D721Med (cell line): ENCODE measurements at places on chromosomes 6 and 20.

DNA sequence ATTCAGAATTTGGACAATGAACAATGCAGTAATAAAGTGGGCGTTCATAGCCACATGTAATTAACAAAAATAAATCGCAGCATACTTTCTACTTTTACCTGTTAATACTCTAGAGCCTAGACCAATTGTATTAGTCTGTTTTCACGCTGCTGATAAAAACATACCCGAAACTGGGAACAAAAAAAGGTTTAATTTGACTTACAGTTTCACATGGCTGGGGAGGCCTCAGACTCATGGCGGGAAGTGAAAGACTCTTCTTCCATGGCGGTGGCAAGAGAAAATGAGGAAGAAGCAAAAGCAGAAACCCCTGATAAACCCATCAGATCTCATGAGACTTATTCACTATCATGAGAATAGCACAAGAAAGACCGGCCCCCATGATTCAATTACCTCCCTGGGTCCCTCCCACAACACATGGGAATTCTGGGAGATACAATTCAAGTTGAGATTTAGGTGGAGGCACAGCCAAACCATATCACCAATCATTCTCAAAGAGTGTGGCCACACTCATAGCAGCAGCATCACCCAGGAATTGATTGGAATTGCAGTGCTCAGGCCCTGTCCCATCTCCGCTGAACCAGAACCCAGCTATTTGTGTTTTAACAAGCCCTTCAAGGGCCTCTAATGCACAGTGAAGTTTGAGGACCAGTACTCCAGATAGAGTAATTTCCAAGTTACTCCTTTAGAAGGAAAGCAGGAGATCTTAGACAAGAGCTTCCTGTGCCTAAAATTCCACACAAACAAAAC lies 650.0 kb downstream of the KIF16B start:
- no peak for DNase-seq

- no peak for DNase-seq
Measured at GRCh38 chr6:159233365-159234101, 64.3 kb downstream of the FNDC1 start.

- DNase-seq, result no peak
Measured at GRCh38 chr6:154228521-154228905, 128.1 kb downstream of the IPCEF1 start.

- DNase-seq, result peak; percentile 46
Measured at GRCh38 chr6:89122625-89123024, 4.8 kb upstream of the SRSF12 start.

DNA sequence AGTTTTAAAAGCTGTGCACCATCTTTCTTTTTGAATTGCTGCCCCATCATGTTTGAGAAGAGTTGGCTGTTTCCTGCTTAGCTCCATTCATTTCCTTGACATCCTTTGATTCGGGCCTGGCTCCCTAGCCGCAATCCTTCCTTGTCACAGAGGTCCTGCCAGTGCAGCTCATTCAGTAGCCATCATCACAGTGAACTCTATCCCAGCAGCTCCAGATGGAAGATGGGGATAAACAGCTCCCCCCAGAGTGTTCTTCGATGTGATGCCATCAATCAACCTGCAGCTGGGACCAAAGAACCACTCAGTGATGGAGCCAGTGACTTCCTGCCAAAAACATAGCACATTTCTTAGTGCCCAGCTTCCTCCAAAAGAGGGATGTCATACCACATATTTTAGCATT lies 158.8 kb downstream of the FRK start:
- DNase-seq, result no peak

DNA sequence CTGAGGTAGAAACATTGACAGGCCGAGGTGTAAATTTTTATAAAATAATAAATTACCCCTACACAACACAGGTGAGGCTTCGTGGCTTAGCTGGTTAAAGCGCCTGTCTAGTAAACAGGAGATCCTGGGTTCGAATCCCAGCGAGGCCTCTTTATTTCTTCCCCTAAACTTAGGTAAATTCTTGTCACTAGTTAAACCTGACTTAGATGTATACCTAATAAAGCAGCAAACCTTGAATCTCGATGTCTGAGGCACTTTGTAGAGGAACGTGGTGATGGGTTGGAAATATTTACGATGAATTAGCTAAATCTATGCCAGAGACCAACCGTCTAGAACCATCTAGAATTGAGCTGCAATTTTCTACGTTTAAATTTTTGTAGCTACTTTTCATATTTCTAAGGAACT lies 185.6 kb downstream of the OR2B2 start:
- DNase-seq, result no peak

GRCh38 chr6:26594730-26595632 lies 1.8 kb upstream of the ABT1 start:
- DNase-seq, result no peak

GRCh38 chr6:33429750-33430052 lies 9.8 kb downstream of the SYNGAP1 start:
- no peak for DNase-seq

GRCh38 chr20:20231528-20232298 lies 136.2 kb upstream of the INSM1 start:
- no peak for DNase-seq

GRCh38 chr6:6376845-6377244 lies 56.4 kb upstream of the F13A1 start:
- no peak for DNase-seq

DNA sequence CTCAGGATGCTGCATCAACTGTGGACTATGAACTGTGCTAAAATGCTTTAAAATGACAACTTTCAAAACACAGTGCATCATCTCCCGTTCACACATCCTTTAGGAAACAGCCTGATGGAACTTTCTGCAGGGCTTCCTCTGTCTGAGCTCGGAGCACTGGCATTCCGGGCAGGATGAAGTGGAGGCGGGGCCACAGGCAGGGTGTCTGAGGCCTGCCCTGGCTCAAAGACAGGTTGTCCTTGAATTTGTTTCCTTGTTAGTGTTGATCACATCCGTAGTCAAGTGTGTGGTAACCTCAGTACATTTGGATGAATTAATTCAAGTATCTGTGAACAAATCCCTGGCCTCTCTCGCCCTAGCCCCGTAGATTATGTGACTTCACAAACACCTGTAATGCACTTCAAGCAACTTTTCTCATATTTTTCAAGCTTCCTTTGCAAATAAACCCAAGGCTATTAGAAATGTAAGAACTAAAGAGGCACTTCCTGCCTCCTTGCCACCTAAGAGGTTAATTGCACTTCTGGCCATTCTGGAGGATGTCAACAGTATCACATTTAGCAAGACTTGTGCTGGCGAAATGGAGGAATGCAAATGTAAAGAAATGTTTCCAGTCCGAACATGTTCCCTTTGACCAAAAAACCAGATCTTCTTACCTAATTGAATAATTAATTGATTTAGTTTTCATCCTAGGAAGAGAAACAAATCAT lies 3.1 kb downstream of the CD93 start:
- no peak for DNase-seq

GRCh38 chr20:20668639-20669038 lies 43.8 kb downstream of the RALGAPA2 start:
- no peak for DNase-seq

DNA sequence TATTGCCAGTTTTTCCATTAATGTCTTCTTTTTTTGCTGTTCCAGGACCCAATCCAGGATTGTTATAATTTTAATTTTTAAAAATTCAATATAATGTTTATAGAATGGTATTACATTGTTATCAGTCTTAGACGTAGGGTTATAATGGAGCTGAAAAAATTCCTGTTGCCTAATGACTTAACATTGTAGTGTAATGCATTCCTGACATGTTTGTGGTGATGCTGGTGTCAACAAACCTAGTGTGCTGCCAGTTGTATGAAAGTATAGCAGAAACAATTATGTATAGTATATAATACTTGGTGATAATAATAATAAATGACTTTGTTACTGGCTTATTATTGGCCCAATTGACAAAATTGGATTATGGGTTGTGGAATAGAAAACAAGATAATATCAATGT lies 30.4 kb downstream of the KIZ start:
- no peak for DNase-seq

DNA sequence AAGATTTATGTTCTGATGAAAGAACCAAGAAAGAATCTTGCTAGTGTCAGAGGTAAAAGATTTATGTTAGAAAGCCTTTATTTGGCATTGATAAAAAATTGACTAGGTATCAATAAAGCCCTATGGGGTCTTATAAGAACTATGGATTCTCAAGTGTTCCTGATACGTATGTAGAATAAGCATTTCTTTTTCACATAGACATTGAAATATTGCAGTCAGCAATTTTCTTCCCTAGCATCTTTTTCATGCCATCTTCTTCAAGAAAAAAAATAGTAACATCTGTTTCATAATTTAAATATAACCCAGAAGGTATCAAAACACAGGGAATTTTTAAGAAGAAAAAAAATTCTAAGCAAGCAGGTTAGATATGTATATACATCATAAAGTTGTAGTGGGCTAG lies 230.6 kb downstream of the CENPW start:
- no peak for DNase-seq

DNA sequence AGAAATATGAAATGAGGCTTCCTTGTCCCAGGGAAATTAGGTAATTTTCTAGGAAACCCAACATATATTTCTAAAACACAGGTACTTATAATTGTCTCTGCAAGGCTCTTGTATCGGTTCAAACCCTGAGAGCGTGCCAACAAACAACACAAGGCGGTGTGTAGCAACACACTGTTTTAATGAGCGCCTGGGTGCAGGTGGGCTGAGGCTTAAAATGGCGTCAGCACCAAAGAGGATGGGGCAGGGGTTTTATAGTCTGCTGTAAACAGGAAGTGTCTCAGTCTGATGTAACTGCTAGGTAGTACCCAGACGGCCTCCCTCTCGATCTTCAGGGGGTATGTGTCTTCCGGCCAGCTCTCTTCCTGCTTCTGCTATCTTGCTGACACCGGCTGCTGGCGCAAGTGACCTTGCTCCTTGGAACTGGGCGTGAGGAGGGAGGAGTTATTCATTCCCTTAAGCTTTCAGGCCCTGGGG lies 69.7 kb downstream of the EPB41L2 start:
- DNase-seq, result no peak

DNA sequence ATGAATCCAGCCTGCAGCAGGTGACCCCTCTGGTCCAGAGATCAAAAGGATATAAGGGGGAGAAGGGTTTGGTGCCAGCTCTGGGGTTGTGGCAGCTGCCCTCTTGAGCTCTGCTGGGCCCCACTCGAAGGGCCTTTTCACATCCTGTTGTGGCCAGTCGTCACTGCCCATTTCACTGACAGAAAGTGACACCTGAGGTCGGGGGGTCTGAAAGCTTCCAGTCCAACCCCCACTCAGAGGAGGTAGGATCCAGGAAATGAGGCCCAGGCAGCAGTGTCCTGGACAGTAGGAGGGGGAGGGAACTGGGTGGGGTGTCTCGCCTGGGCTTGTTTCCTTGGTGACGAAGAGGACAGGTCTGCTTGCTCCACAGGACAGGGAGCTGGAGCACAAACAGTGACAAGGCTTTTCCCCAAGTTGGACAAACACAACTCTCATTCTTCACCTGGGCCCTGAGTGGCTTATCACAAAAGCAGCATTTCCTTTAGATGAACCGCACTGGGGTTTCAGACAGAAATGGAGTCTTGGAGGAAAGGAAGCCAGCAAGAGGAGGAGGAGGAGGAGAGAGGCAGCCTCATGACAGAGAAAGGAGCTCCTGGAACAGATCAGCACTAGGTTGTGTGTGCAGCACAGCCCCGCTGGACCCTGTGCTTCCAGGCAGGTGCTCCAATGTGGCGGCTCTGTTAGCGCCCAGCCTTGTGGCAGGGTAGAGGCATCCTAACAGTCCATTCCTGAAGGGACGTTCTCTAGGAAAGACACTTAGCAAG lies 11.0 kb downstream of the FRS3 start:
- DNase-seq, result no peak
